ENCODE measurements at places on chromosomes 5 and 9. TPM values are rescaled to one million over a fixed set of nuclear protein-coding genes. Genes with fewer than 3 reads are reported as not detected.
A peak's percentile ranks its signal among the peaks of the same experiment; 100 is the strongest.

Gene SH3TC2
- total RNA-seq = 16.9 TPM

DNA sequence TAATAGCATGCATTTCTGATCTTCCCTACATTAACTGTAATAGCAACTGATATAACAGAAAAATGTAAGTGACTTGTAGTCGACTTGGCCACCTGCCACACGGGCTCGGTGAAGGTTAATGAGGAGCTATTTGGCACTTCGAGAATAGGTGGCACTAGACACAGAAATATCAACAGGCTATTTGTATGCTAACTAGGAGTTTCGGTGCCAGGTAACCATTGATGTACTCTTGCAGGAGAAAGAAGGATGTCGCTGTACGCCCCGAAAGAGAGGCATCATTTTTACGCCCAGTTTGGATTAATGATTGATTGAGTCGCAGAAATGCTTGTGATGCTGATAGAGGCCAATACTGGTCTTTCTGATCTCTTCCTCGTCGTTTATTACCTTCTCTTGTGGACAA is 516 bp upstream of the DMRT2 start:
- H3K27ac ChIP-seq = no peak overlapping the region
- no peak overlapping the region for H3K4me3 ChIP-seq
- no peaks in the 10 kb centered on the region for H3K4me1 ChIP-seq
- no peak for DNase-seq
- no peaks in the 10 kb centered on the region for H3K36me3 ChIP-seq

DNA sequence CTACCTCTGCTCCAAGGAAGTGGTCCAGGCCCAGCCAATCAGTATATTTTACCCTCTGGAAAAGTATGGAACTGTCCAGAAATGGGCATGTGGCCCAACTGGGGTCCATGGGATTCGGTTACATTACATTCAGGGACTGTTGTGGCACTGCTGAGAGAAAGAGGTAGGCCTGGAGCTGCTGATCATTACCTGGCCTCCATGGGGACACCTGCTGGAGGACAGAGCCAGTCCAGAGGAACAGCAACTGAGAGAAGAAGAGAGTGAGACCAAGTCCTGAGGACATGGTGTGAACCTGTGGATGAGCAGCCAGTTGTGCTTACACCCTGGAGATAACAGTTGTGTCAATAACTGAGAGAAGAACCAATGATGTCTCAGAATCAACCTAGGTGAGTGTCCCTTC is 48.2 kb downstream of the HMHB1 start:
- no peak overlapping the region for H3K4me3 ChIP-seq
- H3K27me3 ChIP-seq = no peaks in the 10 kb centered on the region
- H3K27ac ChIP-seq = no peak overlapping the region

DNA sequence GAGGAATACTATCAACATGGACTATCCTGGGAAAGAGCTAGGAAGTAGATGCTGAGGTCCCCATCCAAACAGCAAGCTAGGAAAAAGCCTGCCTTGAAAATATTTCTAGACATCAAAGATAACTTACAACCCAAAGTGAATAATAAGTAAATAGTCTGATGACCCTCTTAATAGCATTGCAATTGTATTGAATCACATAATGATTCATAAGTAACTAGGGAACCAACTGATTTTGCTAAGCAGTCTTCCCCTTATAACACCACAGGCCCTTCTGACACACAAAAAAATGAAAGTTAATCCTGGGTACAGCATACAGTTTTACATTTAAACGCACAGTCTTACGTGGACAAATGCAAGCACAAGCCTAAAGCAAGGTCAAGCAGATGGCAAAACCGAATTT is 199.3 kb downstream of the RFK start:
- DNase-seq = no peak
- no peaks in the 10 kb centered on the region for H3K4me1 ChIP-seq
- H3K27ac ChIP-seq = no peak overlapping the region
- no peaks in the 10 kb centered on the region for H3K27me3 ChIP-seq

DNA sequence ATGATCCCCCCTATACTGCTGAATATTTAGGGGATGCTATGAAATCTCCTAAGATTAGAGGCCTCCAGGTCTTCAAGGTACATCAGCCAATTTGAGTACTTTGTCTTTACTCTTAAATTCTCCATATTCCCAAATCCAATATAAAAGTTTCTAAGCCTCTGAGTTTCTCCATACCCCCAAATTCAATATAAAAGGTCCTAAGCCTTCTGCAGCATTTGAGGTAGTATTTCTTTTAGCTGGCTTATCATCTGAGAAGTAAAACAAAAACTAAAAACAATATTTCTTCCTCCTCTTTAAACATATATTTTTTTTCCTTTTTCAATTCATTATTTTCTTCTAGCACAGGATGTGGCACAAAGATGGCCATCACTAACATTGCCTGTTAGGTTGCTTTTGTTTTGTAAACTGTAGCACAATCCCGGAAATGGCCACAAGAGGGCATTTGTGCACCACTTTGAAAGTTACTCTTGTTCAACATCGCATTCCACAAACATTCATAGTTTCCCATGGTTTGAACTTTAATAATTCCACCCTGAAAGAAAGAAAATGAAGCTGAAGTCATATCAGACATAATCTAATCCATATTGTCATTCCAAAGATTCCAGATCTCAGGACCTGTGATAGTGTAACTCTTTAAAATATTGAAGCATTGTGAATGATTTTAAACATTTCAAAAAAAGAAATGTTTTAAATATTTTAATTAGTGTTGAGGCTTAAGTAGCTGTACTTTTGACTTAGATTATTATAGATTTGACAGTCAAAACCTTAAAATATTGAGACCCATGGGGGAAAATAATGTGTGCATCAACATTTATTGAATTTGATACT is 21.0 kb upstream of the SCGB3A2 start:
- H3K4me3 ChIP-seq = no peak overlapping the region
- peak; percentile 68 for DNase-seq
- no peaks in the 10 kb centered on the region for H3K4me1 ChIP-seq
- H3K27me3 ChIP-seq = peaks cover 8% of the 10 kb centered on the region
- H3K36me3 ChIP-seq = no peaks in the 10 kb centered on the region
- no peak overlapping the region for H3K27ac ChIP-seq

- H3K27me3 ChIP-seq = no peaks in the 10 kb centered on the region
- no peaks in the 10 kb centered on the region for H3K36me3 ChIP-seq
- peaks cover 6% of the 10 kb centered on the region for H3K4me1 ChIP-seq
- no peak overlapping the region for H3K27ac ChIP-seq
These were observed 35.5 kb downstream of the ARHGEF37 start for GRCh38 chr5:149616727-149617285.

DNA sequence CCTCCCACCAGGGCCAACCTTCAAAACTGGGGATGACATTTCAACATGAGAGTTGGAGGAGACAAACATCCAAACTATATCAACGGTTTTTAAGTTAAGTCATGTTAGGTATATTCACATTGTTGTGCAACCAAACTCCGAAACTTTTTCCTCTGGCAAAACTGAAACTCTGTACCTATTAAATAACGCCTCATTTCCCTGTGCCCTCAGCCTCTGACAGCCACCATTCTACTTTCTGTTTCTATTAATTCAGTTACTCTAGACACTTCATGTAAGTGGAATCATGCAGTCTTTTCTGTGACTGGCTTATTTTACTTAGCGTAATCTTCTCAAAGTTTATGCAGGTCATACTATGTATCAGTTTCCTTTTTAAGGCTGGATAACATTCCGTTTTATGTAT is 85.0 kb downstream of the CWC27 start:
- DNase-seq = no peak
- H3K27ac ChIP-seq = no peak overlapping the region
- H3K27me3 ChIP-seq = no peaks in the 10 kb centered on the region
- no peaks in the 10 kb centered on the region for H3K4me1 ChIP-seq
- H3K36me3 ChIP-seq = no peaks in the 10 kb centered on the region

- peaks cover 40% of the 10 kb centered on the region for H3K36me3 ChIP-seq
- H3K27me3 ChIP-seq = no peaks in the 10 kb centered on the region
These were observed 12.2 kb downstream of the VDAC1 start for GRCh38 chr5:133992429-133993155.

Gene C9orf43
- 0.13 TPM for total RNA-seq

All from SJSA1 (cell line).